ENCODE measurements at places on chromosomes 4 and X.

DNA sequence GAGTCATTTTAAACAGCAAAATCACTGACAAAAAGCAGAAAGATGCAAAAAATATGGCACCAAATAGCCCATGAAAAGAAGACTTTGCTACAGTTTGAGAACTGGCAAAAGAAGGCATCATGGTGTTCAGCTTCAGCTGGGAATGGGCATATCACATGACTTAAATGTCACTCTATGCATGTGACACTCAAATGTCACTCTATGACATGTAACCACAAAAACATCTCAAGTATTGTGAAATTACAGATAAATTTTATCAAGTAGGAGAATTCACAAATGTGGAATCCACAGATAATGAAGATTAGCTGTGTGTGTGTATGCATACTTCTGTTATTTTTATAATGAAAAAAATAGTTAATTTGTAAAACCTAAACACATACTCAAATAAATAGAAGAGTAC is 81.9 kb downstream of the ATP10D start:
- no peak for DNase-seq

DNA sequence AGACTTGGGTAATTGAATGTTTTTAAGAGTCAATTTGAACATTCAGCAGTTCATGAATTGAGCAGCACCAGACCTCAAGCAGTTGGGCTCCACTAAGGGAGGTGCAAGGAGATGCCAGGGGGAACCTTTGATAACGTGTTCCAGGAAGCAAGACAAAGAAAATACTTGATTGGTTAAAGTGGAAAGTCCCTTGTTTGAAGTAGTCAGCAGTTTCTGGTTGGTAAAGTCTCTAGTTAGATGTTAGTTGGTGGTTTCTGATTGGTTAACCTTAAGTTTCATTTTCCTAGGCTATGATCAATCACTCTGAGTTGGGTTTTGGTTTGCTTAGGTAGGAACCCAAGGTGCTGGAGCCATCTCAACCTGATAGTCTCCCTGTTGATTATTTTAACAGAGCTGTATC is 4.0 kb downstream of the HERC6 start:
- DNase-seq: no peak

- no peak for DNase-seq
Measured at GRCh38 chrX:134572816-134573682, 85.2 kb downstream of the PLAC1 start.

GRCh38 chrX:349702-350101 is 31.1 kb upstream of the GTPBP6 start:
- no peak for DNase-seq

DNA sequence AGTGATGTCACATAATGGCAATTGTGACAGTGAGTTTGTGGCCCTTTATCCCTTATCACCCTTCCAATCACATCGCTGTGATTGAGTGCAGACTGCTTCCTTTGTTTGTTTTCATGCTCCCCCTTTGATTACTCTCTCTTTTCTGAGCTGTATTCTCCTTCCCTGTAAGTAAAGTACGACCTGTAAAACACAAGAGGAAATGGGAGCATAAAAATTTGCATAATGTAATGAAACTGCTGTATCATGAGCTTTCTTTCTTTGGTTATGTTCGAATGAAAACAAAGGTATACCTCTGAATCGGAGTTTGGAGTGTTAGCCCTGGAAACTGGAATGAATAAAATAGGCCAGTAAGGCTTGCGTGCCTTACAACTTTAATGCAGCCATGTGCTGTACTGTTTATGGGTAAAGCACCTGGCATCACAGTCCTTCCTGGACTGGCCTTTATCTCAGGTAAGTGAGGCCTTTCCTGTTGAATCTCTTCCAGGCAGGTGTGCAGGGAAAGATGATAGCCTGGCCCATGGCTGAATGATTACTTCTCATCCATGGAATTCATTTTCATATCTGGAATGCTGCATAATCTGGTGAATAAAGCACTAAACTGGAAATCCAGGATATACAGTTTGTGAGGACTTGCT is 26.6 kb upstream of the HS3ST1 start:
- no peak for DNase-seq

GRCh38 chr4:169027663-169028062 is 17.6 kb upstream of the CBR4 start:
- no peak for DNase-seq

DNA sequence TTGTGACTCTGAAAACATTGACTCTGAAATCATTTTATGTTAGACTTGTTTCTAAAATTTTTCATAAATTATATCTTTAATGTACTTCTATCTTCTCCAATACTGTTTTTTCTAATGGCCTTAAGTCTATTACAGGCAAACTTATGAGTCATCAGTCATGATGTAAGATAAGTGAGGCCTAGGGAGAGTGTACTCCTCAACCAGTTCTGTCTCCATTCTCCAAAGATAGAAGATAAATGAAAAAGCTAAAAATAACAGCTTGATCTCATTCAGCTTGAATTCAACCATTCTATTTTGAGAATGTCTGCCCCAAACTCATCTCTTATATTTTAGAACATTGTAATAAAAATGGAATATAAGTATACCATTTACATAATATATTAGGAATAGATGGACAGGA is 34.5 kb downstream of the STBD1 start:
- DNase-seq: no peak

- no peak for DNase-seq
Measured at GRCh38 chr4:7841071-7841470, 98.6 kb downstream of the AFAP1 start.

DNA sequence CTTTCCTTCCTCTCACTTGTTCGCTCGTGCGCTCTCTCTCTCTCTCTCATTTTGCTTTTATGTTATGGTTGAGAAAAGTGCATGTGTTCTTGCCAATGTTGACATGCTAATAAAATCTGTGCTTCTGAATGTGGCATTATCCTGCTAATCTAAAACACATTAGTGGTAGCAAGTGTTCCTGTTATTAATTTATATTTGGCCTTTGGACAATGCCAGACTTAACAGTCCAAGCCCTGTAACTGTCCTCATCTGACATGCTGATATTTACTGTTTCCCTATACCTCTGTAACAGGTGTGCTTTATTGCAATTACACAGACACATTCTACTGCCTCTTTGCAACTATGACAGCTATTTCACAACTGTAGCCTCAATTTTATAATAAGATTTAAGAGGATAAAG is 2.7 kb downstream of the PPARGC1A start:
- no peak for DNase-seq

DNA sequence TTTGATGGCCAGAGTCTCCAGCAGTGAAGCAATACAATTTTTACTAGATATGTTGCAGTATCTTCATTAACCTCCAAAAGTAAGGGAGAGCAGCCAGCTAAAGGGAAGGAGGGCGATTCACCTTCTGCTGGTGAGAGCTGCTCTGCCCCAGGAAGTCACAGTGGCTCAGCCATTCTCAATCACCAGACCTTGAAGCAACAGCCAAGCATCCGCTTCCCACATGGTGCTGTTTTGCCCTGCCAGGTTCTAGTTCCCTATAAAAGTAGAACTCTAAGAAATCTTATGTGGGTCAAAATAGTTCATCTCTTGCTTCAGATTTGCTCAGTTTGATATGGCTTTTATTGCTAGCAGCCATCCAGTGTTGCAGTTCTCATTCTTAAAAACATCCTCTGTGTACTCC is 166.8 kb downstream of the STIM2 start:
- no peak for DNase-seq

DNA sequence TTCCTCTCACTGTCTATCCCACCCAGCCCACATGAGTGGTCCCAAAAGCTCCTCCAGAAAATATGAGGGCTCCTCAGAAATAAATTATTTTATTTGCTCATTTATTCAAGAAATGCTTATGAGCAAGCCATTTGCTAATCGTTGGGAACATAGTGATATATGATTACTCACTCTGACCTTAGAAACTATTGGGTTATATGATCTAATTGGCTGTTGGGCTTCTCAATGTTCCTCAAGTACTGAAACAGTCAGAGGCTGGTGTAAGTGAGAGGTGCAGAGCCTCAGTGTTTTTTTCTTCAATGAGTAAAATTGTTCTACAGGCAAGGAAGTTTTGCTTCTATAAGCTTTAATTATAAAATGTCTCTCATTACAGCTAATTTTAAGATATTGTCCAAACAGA is 893.8 kb upstream of the INTU start:
- DNase-seq: no peak

GRCh38 chr4:71133491-71133890 is 140.0 kb downstream of the DCK start:
- DNase-seq: no peak

GRCh38 chr4:189267312-189267965 is 673.2 kb upstream of the FRG1 start:
- no peak for DNase-seq

GRCh38 chr4:6008766-6009385 is 9.4 kb downstream of the C4orf50 start:
- no peak for DNase-seq

DNA sequence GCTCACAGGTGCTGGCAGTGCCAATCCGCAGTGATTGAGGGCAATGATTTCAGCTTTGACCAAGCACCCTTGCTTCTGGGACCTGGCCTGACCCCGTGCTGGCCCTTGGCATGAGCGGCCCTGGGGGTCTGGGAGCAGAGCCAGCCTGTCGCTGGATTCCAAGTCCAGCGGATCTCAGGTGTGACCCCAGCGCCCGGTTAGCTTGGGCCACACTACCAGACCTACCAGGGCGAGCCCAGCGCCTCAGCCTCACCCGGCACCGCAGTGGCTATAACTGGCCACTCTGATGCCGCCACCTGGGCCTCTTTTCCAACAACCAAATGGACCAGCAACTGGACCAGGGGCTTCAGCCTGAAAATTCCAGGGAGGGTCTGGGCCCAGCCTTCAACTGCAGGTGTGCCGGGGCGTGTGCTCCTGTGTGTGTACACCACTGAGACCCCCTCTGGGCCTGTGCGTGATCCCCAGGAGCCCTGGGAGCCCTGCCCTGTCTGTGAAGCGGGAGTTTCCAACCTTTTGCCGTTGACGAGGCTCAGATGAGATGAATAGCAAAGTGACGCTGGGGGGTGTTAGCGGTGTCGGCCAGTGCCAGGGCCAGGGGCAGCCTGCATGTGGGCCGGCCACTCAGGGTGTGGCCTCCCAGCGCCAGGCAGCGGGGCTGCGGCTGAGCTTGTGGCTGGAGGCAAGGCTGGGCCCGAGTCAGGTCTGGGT is 658 bp downstream of the SH3TC1 start:
- peak; percentile 59 for DNase-seq

GRCh38 chrX:2629316-2630007 is 61.6 kb upstream of the CD99 start:
- peak; percentile 86 for DNase-seq

DNA sequence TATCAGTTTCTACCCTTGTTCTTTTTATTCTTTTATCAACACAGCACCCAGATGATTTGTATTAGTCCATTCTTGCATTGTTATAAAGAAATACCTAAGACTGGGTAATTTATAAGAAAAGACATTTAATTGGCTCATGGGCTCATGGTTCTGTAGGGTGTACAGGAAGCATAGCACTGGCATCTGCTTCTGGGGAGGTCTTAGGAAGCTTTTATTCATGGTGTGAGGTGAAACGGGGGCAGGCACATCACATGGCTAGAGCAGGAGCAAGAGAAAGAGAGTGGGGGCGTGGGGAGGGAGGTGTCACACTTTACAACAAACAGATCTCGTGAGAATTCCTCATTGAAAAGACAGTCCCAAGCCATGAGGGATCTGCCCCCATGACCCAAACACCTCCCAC is 285.3 kb downstream of the SMARCA1 start:
- no peak for DNase-seq

- DNase-seq: no peak
Measured at GRCh38 chrX:77493677-77494553, 46.7 kb downstream of the FGF16 start.

DNA sequence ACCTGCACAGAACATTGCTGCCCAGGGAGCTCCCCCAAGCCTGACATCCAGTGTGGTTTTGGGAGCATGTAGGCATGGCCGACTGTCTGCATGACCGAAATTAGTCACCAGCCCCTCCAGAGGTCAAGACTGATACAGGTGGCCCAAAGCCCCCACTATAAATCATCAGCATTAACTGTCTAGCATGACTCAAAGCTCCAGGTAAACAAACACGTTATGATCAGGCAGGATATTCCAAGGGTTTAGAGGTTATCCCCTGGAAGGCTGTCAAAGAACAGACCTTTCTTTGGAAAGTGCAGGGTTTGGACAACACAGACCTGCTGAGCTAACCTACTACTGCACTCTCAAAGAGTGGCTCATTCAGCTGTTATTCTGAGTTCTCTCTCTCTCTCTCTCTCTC is 2.1 kb upstream of the FAM9A start:
- no peak for DNase-seq

- DNase-seq: no peak
Measured at GRCh38 chr4:88697141-88697540, 488 bp downstream of the NAP1L5 start.

DNA sequence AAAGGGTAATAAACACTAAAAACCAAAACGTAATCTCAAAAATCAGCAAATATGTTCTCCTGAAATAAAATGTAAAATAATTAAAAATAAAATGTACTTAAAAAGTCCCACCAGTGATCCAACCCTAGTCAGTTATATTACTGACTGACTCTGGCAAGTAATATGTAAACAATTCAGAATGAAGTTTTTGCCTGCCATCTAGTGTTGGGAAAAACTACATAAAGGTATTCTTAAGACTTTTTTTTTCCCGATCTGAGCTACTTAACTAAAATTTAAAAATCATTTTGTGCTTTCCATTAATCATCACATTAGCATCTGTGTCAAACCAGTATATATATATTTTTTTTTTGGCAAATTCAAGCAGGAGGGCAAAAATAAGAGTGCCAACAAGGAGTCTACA is 24.0 kb downstream of the RCHY1 start:
- no peak for DNase-seq

GRCh38 chr4:105509714-105510113 is 35.9 kb upstream of the PPA2 start:
- DNase-seq: no peak

DNA sequence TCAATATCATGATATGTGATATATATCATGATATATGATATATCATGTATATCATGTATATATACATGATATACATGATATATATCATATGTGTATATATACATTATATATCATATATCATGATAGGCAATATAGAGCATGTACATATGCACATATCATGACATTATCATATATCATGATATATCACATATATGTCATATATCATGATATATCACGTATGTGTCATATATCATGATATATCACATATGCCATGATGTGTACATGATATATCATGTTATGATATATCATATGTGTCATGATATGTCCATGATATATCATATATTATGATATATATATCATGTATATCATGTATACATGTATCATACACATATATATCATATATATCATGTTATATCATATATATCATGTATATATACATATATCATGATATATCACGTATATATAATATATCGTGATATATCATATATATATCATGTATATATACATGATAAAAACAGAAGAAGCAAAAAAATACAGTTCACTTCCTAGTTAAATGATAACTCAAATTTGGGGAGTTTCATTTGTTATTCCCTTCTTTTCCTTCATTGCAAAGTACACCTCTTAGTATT is 670.1 kb upstream of the EPHA5 start:
- no peak for DNase-seq

DNA sequence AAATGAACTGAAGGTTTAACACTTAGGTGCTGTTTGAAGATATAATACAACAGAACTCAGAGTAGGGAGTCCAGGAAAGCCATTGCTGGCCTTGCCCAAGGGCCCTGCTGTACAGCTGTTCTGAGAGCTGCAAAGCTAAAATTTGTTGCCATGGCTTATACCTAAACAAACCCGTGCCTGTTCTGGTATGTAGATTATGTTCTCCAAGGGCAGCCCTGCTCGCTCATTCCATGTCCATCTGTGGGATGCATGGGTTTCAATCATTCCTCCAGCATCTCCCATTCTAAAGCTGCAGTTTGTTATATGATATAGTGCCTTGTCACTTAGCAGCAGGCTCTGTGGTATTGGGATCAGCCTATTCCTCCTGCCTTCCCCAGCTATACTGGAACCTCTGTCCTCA is 80.8 kb upstream of the BMPR1B start:
- no peak for DNase-seq

Data from CD14-positive monocyte (primary cell).